HTR-8/SVneo (cell line): ENCODE measurements at places on chromosomes 5 and 9.

GRCh38 chr5:173727839-173728778 lies 111.7 kb upstream of the BOD1 start:
- DNase-seq = no peak

- DNase-seq = no peak
Measured at GRCh38 chr9:84136119-84136868, 155.7 kb downstream of the RMI1 start.

- no peak for DNase-seq
Measured at GRCh38 chr9:137902646-137903045, 25.1 kb downstream of the CACNA1B start.

DNA sequence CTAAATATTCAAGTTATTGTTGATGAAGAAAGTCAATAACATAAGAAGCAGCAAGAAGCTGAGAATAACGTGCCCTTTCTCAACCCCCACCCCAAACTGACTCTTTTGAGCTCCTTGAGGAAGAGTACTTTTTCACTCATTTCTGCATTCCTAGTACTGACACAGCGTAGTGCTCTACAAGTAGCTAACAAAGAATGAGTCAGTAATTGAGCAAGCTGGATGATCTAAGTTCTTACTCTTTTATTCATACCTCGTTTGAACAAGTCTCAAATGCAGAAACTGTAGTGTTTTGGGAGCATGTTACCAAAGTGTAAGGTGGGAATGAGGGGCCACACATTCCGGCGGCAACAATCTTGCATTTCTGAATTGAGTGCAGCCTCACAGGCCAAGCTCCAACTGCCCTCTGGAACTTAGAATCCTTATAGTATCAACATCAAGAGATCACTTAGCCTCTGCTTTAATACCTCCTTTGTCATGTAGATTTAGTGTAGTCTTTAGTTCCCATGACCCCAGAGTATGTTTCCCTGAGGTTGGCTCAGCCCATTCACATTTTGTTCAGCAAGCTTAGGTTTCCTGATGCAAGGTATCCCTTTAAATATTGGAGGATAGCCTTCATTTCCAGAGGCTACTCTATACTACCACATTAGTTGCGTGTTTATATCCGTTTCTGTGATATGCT lies 152.0 kb downstream of the PRR16 start:
- DNase-seq = no peak

DNA sequence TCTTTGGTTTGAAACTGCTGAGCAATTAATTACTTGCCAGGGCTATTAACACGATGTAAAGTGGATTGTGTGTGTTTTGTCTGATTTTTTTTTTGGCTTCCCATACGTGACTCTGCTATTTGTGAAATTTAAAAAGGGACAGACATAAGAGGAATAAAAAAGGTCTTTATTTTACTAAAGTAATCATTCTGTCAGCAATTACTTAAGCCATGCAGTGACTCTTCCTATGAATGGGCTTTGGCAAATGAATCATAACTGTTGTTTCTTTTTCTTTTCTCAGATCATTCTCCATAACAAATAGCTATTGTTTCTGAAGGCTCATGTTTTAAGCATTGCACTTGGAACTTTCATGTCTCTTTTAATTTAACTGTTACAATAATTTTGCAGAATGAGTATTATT lies 461.3 kb upstream of the RORB start:
- DNase-seq = no peak

- DNase-seq = no peak
Measured at GRCh38 chr5:109884676-109885075, 194.9 kb downstream of the MAN2A1 start.

- DNase-seq = no peak
Measured at GRCh38 chr9:128321879-128322403, 306 bp downstream of the TRUB2 start.

GRCh38 chr9:20658677-20659473 lies 25.2 kb upstream of the FOCAD start:
- DNase-seq = no peak

DNA sequence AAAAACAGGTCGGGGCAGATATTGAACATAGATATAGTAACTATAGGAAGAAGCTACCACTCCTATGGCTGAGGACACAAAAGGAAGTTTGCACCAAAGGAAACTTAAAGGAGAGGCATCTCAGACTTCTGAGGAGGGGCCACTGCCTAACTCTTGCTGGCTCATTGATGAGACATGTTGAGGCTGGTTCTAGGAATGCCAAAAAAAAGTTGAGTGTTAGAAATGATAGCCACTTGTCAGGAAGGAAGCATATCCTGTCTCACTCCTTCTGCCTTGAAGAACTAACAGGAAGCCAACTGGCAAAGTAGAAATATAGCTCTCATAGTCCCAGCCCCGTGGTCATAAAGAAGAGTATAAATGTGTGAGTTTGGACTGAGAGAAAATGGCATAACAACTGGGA lies 23.3 kb upstream of the STOM start:
- peak; percentile 15 for DNase-seq

GRCh38 chr9:126698756-126699155 lies 85.0 kb downstream of the LMX1B start:
- DNase-seq = no peak

- no peak for DNase-seq
Measured at GRCh38 chr5:138289296-138289695, 14.9 kb upstream of the GFRA3 start.
